NCI-H226 (cell line): ENCODE measurements at places on chromosomes 6 and 20.

- DNase-seq, result no peak
These were observed 80.3 kb downstream of the CTNNBL1 start for GRCh38 chr20:37774156-37774555.

- DNase-seq, result no peak
These were observed 96.1 kb downstream of the NUS1 start for GRCh38 chr6:117771403-117771802.

GRCh38 chr6:106765496-106765895 is 136.1 kb downstream of the QRSL1 start:
- DNase-seq, result no peak

DNA sequence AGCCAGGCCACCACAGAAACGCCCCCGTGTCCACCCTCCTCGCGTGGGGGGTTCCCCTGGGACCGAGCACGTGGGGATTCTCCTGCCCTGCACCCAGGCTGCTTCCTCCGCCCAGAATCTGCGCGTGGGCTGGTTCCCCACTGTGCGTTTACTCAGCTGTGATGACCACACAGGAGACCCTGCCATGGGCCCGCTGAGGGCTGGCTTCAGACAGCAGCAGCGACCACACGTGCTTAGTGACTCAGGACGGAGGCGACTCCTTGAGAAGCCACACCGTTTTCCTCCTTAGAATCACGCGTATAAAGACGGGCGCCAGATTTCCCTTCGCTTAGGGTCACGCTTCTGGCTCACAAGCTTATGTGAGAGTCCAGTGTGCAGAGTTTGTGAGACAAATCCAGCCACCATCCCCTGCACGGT is 63.9 kb upstream of the PDE10A start:
- no peak for DNase-seq

- DNase-seq, result peak; percentile 21
These were observed at the start of gene HLA-DQB1 for GRCh38 chr6:32666420-32667300. Gene HLA-DQB1, minus strand, starts transcription at chr6:32666657. Its CDS starts 50 bp downstream, at chr6:32666607.

DNA sequence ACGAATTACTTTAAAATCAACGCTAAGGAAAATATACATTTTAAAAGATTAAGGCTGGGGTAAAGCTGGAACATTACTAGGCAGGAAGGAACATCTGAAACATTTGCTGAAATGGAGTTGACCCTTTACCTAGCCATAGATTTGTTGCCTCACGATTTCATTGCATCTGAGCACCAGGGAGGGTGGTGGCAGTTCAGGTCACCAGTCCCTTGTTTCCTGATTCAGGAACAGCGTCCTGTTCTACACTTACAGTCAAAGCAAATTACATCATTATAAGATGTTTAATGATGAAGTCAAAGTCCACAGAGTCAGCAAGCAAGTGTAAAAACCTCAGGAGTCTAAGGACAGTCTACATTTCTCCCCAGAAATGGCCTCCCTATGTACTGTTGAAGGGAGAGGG is 9.0 kb upstream of the MICA start:
- no peak for DNase-seq

DNA sequence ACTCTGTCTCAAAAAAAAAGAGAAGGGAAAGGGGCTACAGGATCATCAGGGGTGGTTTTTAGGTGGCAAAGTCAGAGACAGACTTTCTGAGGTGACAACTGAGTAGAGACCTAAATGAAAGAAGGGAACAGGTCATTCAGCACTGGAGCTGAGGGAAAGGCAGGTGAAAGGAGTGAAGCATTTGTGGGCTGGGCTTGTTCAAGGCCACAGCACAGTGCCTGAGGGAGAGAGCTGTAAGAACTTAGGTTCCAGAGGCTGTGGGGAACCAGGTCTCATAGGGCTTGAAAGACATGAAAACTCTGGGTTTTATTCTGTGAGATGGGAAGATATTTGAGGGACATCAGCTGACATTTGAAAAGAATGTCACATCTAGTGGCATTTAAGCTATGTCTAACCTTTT is 20.8 kb downstream of the KATNA1 start:
- no peak for DNase-seq

DNA sequence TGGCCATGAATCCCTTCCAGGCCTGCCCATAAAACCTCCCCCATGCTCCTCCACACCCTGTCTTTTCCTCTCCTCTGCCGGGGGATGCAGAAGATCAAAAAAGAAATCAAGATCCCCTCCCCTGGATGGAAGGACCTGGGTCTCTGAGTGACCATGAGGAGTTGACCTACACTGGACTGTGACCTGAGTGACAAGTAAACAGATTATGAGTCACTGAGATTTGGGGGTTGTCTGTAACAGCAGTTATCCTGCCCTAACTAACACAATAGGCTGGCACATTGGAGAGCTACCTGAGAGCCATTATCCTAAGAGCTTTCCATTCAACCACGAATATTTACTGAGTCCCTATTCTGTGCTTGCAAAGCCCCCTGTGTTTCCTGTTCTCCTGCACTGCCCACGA is 28.4 kb upstream of the SIRPA start:
- no peak for DNase-seq
